GM10248 (cell line): ENCODE measurements at places on chromosomes 7 and 10.

DNA sequence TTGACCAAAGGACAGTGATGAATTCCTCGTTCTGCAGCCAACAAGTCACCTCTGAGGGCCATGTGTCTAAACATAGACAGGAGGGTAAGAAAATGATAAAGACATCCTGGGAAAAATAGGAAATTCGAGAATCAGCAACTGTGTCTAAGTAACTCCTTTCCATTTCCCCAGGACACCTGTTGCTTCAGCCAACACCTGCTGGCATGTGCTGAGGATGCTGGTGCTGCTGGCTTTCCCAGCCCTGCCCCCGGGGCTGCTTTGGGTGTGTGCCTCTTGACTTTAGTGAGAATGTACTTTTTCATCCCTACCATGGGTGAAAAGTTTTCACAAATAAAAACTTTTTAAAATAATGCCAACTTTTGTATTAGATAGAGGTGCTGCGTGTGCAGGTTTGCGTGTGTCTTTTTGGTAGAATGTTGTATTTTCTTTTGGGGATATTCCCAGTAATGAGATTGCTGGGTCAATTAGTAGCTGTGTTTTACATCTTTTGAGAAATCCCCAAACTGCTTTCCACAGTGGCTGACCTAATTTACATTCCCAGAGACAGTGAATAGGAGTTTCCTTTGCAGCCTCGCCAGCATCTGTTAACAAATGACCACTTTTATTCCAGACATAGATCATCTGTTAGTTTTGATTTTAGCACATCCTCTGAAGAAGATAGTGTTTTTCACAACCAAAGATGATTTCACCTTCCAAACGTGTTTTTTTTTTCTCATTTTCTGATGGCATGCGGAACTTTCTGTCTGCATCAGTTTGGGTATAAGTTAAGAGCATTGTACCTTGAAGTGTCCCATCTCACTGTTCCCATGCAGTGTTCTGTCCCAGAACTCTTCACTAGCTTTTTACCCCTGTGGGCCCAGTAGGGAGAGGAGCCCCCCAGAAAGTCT is 104.2 kb upstream of the ACBD5 start:
- no peak for DNase-seq

DNA sequence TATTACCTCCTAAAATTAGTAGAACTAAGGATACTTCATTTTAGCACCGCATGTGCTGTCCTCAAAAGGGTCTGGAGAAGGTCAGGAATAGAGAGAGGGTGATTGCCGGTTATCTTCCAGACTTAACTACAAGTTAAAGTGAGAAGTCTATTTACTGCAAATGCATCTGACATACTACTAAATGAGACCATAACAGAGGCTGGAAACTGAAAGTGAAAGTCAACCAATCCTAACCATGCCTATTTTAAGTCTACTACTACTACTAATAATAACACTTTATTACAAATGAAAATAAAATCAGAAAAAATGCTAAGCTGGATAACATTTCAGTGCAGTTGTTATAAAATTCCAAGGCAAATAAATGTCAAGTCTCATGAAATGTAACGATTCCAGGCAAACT is 244.7 kb downstream of the KIF20B start:
- DNase-seq, result no peak

- DNase-seq, result no peak
Measured at GRCh38 chr7:51645255-51645654, 328.6 kb upstream of the COBL start.

DNA sequence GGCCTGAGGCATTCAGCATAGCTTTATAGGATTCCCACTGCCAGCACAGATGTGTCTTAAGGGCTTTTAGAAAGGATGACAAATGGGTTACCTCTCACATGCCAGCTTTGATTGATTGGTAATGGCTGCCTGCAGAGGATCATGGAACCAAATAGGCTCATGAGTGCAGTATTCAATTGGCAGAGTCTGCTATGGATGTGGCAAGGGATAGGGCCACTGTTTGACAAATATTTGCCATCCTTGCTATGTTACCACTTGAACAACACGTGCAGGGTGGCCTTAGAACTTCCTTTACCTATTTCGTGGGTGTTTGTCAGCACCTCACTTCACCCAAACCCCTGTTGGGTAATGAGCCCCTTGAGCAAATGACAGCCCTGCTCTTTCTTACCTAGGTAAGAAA is 139.2 kb downstream of the C10orf105 start:
- DNase-seq, result no peak

DNA sequence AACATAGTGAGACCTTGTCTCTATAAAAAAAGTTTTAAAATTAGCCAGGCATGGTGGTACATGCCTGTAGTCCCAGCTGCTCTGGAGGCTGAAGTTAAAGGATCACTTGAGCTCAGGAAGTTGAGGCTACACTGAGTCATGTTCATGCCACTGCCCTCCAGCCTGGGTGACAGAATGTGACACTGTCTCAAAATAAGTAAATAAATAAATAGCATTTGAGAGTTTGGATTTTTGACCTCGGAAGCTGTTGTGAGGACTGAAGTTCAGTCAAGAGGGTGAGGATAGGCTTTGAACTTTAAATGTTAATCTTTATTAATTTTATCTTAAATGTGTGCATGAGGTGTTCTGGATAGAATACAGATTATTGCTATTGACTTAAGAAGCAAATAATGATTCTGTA is 110.2 kb downstream of the GNAT3 start:
- no peak for DNase-seq

- no peak for DNase-seq
Measured at GRCh38 chr7:41924796-41925195, 221.9 kb upstream of the INHBA start.

DNA sequence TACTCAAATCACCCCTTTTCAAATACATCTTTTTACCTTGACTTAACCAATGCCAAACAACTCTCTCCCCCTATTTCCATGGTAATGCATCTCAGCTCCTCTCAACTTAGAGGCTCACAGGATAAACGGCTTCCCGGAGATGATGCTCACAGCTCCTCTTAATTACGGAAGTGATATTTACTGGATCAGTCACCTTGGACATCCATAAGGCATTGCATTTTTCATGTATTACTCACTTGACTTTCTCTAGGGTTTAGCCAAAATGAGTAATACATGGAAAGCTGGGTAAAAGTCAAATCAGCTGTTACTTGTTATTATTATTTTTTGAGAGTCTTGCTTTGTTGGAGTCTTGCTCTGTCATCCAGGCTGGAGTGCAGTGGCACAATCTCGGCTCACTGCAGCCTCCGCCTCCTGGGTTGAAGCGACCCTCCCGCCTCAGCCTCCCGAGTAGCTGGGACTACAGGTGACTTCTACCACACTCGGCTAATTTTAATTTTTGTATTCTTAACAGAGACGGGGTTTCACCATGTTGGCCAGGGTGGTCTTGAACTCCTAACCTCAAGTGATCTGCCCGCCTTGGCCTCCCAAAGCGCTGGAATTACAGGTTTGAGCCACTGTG is 73.3 kb upstream of the RHEB start:
- no peak for DNase-seq

DNA sequence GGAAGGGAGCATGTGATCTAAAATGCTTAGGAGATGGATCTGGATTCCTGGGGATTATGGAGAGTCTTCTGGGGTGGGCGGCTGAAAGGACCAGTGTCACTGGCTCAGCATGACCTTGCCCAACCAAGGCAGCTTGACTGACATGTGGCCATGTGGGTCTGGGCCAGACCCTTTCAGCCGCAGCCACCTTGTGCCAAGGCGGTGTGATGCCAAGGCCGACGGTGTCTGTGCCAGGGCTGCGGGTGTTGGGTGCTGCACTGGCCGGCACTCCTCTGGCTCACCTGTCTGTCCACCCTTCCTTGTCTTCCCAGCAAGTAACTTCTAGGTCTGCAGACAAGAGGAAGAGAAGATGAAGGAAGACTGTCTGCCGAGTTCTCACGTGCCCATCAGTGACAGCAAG is 8.8 kb downstream of the DEPP1 start:
- no peak for DNase-seq

DNA sequence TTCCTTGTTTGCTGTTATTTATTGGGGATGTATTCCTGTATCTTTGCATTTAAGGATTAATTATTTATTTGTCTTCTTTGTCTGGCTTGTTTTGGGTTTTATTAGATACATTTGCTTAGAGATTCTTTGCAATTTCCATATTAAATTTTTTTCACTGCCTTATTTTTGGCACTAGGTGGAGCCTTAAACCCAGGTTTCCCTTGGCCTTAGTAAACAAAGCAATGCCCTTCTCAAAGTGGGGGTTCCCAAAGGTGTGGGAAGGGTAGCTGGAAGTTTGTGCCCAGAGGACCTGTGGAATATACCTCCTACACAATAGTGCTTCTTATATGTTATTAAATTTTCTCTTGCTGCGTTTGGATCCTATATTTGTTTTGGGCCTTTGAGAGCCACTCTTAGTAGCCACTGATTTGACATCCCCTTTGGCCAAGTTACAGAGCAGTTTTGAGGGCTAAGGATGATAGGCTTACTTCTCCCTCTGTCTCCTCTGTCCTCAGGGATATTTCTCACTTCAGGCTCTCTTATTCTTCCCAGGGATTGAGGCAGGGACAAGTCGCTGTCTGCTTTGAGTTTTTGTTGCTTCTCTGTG is 162.3 kb downstream of the ITGB1 start:
- DNase-seq, result peak; percentile 18

GRCh38 chr7:151272877-151273276 is 24.4 kb upstream of the SMARCD3 start:
- DNase-seq, result no peak

- DNase-seq, result no peak
Measured at GRCh38 chr7:31751726-31752125, 64.7 kb downstream of the PPP1R17 start.

- peak; percentile 73 for DNase-seq
Measured at GRCh38 chr10:86363184-86363832, 3.3 kb downstream of the GRID1 start.

DNA sequence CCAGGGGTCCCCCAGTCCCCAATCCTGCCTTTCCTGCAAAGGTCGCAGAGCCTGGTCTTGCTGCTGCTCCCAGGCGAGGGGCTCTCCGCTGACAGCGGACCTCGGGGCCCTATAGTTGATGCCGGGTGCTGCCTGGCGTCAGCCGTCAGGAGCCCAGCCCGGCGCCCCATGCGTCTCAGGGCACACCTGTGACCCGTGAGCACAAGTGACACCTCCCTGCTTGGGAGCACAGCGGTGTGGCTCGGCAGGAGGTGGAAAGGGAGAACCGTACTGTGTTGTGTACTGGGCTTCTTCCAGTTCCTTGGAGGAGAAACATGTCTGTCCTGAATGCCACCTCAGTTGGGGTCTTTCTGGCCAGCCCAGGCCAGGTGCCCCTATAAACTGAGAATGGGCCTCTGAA is 56.7 kb downstream of the LHPP start:
- no peak for DNase-seq

GRCh38 chr7:110181768-110182167 is 909.2 kb upstream of the LRRN3 start:
- no peak for DNase-seq

DNA sequence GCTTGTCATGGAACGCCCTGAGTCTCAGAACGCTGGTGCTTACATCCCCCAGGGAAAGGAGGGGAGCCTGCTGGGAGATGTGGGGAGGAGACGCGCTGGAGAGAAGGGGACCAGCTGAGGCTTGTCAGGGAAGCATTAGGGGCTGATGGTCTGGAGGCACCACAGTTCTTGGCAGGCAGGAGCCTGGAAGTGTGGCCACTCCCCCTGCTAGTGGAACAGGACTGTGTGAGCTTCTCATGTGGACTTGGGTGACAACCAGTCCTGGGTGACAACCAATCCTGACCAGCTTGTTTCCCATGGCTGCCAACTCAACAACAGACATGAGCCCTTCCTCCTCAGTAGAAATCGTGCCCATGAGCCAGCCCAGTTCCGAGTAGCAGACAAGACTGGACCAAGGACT is 87.8 kb downstream of the SPDYE5 start:
- DNase-seq, result no peak

DNA sequence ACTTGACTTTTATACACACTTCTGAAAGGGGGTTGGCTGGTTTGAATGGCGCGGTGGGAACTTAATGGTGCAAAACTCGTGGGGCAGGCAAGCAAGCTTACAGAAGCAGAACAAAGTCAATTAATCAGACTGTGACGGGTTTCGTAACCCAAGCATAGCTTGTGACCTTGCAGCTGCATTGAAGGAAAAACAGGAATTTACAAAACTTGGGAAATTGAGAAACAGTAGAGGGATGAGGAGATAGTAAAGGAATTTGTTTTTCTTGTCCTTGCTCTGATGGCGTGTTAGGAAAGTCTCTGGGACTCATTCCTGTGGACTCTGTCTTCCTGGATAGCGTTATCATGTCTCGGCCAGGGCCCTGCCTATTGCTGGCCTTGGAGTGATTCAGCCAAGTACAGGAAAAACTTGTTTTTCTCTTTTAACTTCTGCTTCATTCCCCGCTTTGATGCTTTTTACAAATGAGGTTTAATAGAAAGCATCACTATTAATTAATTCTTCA is 220.0 kb upstream of the KCND2 start:
- no peak for DNase-seq
